NCI-H460 (cell line): ENCODE measurements at places on chromosomes 2 and 18. TPM values are rescaled to one million over a fixed set of nuclear protein-coding genes. Genes with fewer than 3 reads are reported as not detected.

The DIS3L2 gene
- 23.1 and 26.0 TPM in 2 replicates for total RNA-seq

GRCh38 chr18:61851940-61852451, 40.8 kb downstream of the RNF152 start:
- DNase-seq = no peak

GRCh38 chr2:185880396-185880795, 141.8 kb downstream of the FSIP2 start:
- DNase-seq = no peak

DNA sequence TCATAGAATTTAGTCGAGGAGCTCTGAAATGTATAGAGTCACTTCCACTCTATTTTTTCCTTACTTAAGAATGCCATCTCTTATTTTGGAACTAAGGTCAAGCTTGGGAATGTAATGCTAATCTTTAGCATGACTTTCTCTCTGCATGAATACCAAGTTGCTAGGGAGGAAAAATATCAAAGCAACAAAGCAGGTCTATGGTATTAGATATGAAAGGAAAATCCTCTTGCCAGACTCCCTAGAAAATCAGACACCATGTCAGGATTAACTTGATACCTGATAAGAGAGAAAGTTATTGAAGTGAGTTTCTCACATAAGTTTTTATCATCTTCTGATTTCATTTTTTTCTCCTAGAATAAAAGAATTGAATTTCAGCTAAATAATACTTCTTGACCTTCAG, 341.7 kb upstream of the ZNF804A start:
- no peak for DNase-seq

The BMP10 gene
- total RNA-seq = not detected in 2 replicates

- no peak for DNase-seq
Observed at GRCh38 chr2:226766352-226767055, 33.1 kb downstream of the IRS1 start.

The LIPG gene
- total RNA-seq = 1.2 and 1.9 TPM in 2 replicates

DNA sequence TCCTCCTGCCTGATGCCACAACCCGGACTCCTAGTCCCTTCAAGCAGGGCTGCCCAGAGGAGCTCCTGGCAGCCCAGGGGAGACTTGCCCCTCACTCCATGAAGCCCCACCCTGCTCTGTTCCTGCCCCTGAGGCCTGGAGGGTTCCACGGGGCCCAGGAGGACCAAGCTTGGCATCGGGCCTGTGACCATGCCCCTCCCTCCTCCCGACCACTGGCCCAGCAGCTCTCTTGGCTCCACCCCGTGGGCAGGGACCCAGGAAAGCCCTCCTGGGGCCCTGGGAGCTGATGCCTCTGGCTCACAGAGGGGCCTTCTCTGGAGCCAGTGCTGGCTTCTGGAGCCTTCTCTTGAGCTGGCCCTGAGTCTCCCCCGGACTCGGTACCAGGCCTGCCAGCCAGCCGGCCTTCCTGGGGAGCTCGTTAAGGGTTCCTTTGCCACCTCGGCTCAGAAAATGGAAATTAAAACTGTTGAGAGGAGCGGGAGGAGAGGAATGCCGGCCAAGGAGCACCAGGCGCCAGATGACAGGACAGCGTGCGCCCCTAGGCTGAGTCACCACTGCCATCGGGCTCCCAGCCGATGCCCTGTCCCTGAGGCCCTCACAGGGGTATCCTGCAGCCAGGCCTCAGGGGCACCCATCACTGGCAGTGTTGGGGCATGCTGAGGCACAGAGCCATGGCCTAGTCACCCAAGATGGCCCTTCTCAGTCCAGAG, 40.6 kb upstream of the SNED1 start:
- DNase-seq = no peak

DNA sequence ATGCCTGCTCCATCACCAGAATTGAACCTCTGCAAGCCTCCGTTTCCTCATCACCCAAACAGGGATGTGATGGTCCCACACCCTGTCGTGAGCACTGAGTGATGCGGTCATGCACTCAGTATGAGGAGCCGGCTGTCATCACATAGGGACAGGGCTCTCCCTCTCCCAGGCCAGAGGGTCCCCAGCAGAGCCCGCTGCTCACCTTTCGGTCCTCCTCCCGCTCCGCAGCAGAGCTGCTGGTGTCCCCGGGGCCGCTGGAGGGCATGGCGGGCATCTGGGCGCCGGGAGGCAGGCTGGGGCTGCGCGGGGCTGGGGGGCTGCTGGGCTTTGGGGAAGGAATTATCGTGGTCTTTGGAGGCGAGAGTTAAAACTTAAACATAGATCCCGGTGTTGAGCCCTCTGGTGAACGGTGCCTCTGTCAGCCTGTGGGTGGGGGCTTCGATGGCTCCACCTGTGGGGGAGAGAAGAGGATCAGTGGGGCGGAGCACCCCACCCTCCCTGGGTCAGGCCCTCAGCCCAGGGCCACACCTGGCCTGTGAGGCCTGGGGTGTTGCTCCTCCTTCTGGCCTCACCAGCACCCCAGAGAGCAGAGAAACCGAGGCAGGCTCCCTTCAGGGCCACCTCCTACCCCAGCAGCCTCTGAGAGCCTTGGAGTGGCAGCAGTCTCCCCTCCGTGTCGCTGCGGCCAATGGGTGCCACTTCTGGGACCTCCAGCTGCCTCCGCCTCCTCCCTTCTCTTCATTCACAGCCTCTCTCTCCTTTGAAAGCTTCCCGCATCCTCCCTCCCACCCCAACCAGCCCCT, 27.8 kb downstream of the DNMT3A start:
- DNase-seq = no peak

The STK25 gene
- 108 and 128 TPM in 2 replicates for total RNA-seq

DNA sequence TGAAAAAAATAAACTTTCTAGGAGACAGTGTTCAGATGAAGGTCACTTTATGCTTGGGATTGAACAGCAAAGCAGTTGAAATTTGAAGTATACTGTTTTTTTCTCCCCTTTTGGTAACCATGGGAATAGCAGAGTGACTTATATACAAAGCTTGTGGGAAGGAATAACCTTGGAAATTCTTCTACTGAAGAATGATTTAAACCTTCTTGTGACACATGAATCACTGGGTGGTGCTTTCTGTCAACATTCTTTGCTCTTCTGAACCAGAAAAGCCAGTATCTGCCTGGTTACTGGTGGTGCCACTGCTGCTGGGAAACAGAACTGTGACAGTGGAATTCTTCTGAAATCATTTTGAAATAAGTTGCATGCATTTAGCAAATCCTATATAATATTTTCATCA, 39.4 kb upstream of the RND3 start:
- DNase-seq = peak; percentile 58

- no peak for DNase-seq
Observed at GRCh38 chr2:221530653-221531037, 41.5 kb downstream of the EPHA4 start.

GRCh38 chr2:118264232-118264990, 176.1 kb downstream of the INSIG2 start:
- no peak for DNase-seq

GRCh38 chr2:187978356-187978755, 313.3 kb upstream of the GULP1 start:
- DNase-seq = no peak

DNA sequence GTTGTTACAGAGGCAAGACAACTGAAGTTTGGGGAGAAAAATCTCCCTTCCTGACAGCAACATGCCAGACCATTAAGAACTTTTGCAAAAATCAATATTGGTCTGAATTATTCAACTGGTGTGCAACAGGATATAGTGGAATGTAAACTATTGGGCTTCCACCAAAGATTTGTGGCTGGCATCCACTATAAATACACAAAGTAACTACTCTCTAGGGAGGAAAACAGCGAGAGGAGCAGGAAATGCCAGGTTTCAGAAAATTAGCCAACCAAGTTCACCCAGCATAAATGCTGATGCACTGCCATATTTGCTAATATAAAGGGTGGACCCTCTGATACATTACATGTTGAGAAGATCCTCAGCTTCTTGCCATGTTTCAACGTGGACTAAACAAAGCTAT, 267.6 kb upstream of the LYPD1 start:
- DNase-seq = no peak

The TMEM17 gene
- total RNA-seq = 3.0 and 5.4 TPM in 2 replicates

The MXD1 gene
- 4.4 and 4.9 TPM in 2 replicates for total RNA-seq

The UGT1A6 gene
- not detected in 2 replicates for total RNA-seq

The NOSTRIN gene
- 10.0 and 11.1 TPM in 2 replicates for total RNA-seq

The SLC25A12 gene
- total RNA-seq = 19.6 and 25.0 TPM in 2 replicates

DNA sequence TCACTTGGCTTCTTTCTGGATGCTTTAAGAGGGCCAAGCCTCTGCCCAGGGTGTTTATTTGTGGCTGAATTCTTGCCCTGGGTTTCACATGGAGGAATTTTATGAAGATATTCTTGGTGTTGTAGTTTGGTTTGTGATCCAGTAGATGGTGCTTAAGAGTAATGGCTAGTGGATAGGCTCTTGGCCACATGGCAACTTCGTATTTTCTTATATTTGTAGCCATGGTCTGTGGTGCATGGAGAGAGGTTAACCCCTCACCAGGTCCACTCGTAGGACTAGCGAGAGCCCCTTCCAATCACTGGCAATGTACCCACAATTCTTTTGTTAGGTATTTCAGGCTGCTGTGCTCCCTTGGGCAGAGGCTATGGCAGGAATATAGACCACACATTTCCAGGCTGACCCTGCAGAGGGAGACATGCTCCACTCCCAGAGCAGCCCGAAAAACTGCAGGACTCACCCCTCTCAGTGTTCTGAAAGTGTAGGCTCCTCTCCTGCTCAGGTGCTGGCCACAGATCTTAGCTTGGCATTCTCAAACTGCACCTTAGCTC, 582.1 kb upstream of the SETBP1 start:
- no peak for DNase-seq

The GALNT14 gene
- total RNA-seq = 21.8 and 24.5 TPM in 2 replicates
